ENCODE measurements at places on chromosomes 5 and 9.
A peak's percentile ranks its signal among the peaks of the same experiment; 100 is the strongest.

DNA sequence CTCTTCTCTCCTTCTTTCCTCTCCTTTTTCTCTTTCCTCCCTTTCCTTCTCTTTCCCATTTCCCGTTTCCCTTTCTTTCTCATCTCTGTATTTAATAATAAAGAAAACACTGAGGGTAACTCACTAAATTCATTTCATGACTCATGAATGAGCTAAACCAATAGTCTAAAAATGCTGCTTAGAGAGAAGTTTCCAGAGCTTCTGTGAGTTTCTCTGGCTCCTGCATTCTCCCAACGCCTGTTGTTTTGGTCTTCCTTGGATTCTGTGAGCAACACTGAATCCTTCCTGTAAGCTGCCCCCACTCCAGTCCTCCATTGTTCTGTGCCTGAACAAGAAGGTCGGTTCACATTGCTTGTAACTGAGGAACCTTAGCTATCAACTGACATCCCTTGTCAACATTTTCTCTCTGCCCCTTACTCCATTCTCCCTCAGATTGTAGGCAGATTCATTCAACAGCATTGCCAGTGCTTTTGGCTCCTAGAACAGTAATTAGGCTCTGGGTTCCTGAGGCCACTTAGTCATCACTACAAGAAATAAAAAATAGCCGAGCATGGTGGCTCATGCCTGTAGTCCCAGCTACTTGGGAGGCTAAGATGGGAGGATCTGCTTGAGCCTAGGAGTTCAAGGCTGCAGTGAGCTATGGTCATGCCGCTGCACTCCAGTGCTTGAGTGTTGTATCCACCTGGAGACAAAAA is 237.7 kb upstream of the KLF4 start:
- DNase-seq = no peak

- no peak for DNase-seq
These were observed 59.5 kb downstream of the CDC42SE2 start for GRCh38 chr5:131323378-131323777.

GRCh38 chr9:96230002-96230401 is 72.0 kb downstream of the HSD17B3 start:
- no peak for DNase-seq

- no peak for DNase-seq
These were observed 4.8 kb upstream of the ABL1 start for GRCh38 chr9:130830231-130830760.

GRCh38 chr5:14213813-14214585 is 70.9 kb downstream of the TRIO start:
- DNase-seq = peak; percentile 33

DNA sequence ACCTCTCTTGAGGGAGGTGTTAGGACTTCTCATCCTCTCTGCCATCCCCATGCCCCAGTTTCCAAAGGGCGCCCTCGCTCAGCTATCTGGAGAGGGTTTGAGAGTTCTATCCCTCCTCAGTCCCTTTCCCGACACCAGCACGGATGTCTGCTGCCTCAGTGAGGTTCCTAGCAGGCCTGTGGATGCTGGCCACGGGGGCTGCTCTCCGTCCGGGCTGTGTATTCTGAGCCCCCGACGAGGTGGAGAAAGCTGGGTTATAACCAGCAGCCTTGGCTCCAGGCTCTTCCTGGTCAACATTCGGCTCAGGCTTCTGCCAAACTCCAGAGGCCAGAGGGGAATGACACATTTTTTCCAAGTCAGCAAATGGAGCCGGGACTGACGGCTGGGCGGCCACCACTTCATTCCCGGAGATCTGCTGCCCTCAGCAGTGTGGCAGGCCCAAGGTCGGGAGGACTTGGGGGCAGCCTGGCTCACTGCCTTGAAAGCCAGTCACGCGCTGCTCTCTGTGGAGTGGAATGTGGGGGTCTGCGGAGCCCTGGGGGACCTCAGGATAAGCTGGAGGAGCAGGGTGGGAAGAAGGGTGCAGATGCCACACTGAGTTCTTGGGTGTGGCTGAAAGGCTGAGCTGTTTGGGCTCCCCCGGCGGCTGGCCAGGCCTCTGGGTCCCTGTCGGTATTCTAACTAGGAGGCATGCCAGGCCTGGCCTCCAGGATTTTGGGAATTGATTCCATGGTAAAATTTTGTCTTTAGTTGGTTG is 27.4 kb downstream of the PTPA start:
- DNase-seq = no peak

DNA sequence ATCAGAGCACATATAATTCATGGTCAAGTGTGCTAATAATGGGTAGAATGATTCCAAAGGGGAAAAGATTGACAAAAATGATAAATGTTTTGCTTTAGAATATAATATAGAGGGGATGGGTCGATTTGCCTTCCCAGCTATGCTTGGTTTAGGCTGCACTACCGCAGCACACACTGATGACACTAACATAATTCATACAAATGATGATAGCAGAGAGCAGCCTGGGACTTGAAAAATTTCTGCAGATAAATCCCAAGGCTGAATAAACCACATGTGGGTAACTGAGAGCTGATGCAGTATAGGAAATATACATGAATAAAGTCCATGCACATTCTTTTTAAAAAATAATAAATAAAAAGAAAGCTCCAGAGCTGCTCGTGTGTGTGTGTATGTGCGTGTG is 54.5 kb downstream of the EFNA5 start:
- no peak for DNase-seq

GRCh38 chr9:22119522-22120158 is 110.5 kb upstream of the CDKN2B start:
- DNase-seq = no peak

GRCh38 chr9:88737876-88738275 is 202.9 kb downstream of the NXNL2 start:
- DNase-seq = no peak

DNA sequence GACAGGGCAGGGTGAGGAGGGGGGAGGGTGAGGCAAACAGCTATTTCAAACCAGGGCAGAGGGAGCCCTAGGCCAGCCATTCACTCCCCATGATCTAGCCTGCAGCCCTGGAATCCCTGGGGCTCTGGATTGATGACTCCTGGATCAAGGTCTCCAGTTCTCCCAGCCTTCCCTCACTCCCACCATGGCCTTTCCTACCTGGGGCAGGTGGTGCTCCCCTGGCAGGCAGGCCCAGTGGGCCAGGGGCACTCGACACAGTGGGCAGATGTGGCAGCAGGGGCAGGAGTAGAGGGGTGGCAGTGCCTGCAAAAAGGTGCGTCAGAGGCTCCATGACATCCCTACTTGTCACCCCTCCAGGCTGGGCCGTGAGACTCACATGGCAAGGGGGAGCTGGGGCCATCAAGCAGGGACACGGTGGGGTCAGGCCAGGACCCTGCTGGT is 6.0 kb downstream of the KIF12 start:
- DNase-seq = no peak

DNA sequence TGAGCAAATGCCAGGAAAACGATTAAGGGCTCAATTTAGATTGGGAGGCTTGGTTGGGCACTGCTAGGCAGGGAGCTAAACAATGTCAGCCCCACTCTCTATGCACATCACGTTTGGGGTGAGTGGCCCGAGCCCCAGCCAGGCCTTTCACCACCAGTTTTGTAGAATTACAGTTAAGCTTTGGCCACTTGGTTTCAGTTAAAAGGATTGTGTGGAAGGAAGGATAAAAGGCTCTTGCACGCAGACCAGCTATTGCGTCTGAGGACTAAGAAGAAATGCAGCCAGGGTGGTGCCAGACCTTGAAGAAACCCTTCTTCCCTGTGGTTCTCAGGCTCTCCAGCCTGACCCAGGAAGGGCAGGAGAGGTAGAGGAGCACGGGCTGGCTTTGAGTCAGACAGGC is 125.3 kb upstream of the SLC44A1 start:
- no peak for DNase-seq

DNA sequence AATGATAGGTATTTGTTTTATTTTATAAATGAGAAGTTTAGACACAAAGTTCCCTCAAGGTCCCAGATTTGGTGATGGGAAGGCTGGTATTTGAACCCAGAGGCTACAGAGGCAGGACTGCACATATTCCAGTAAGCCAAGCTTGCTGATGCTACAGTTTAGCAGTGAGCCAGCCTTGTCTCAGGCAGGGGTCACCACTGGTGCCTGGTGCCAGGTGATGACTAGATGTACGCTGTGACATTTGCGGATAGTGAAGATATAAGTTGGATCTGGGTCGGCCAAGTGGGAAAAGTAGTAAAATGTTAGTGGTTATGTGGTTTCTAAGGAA is 143.9 kb downstream of the AOPEP start:
- no peak for DNase-seq

GRCh38 chr9:21591221-21592062 is 109.3 kb upstream of the IFNE start:
- DNase-seq = no peak

GRCh38 chr9:71115448-71115975 is 5.9 kb downstream of the TRPM3 start:
- no peak for DNase-seq

- no peak for DNase-seq
These were observed 19.0 kb downstream of the TMEM8B start for GRCh38 chr9:35847792-35848572.

DNA sequence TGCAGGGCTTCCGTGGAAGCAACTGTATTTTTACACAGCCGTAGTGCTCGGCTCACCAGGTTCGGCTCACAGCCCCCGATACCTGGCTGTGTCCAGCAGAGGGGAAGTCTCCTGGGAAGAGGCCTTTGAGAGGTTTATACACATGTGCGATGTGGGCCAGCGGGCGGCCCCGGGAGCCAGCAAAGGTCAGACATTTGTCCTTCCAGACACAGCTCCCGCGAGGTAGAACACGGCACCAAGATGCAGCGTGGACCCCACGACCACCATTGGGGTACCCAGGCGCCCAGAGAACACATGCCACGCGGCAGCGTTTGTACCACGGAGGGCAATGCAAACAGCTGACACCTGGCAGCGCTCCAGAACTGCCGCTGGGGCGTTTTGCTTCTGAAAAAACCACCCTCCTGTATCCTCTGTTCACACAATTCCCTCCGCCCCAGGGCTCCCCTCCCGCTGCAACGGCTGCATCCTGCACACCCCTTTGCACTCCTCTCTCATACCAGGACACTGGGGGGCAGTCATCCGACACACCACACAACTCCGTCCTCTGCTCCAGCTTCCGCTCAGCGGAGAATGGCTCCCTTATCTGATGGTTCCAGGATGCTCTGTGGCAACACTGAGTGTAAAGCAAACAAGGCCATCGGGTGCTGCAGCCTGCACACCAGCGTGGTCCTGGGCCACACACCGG is 235.3 kb downstream of the SYK start:
- peak; percentile 65 for DNase-seq

DNA sequence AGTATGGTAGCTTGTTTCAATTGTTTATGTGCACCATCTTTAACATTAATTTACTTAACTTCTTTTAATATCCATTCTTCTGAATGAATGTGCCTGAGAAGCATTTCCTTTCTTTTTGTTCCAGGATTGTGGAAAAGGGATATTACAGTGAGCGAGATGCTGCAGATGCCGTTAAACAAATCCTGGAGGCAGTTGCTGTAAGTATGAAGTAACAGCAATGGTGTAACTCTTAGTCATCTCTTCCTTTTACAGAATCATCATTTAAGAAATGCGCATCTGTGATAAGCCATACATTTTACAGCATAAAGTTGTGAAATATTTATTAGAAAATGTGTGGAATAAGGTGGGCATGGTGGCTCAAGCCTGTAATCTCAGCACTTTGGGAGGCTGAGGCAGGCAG is 117.7 kb downstream of the STARD4 start:
- DNase-seq = no peak

DNA sequence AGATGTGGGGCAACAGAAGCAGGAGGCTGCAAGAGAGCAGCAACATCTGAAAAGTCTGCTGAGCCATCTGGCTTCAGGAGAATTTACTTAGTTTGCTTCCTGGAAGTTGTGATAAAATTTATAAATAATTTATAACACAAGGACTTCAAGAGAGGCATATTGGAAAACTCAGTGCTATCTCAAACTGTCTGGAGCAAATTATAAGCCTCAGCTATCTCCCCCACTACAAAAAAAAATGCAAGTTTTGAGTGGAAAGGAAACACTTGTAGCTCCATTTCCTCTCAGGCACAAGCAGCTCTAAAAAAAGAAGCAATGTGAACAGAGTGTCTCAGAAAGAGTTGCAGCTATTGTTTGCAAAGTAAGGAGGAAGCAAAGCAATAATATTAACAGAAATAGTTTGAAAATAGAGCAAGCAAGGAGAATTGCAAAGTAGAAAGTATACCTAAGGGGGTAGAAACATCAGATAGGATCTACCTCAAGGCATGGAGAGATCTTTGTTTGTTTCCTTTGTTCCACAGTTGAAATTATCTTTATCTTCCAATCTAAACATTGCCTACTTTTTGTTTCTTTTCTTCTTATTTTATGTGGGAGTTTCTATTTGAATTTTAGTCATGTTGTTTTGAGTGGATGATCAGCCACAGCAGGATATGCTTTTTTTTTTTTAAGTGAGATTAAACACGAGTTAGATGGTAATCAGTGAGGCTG is 55.9 kb upstream of the IL6ST start:
- peak; percentile 43 for DNase-seq

DNA sequence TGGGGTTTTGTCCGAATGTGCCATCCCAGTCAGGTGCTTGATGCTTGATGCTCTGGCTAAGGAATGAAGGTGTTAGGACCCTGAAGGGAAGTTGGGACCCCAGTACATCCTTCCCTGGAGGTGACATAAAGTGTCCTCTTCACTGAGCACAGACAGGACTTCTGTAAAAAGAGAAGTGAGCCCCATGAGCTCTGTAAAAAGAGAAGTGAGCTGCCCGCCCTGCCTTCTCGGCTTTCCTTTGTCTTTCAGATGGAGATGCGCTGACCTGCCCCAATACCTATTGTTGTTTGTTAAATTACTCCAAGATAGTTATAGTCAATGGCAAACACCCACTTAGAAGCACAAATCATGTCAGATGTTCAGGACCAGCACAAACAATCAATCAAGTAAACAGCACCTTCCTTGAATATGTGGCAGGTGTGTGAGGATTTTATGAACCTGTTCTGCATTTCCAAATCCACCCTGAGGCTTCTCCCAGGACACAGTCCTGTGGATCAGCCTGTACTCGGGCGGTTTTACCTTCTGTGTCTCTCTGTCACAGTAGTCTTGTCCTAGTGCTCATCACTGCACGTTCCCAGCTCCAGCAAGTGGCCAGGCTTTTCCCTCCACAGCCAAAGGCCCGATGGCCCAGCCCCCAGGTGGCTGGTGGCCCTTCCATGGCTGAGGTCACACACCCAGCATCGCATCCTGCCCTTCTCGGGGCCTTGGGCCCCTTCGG is 191.4 kb downstream of the MTRR start:
- no peak for DNase-seq

DNA sequence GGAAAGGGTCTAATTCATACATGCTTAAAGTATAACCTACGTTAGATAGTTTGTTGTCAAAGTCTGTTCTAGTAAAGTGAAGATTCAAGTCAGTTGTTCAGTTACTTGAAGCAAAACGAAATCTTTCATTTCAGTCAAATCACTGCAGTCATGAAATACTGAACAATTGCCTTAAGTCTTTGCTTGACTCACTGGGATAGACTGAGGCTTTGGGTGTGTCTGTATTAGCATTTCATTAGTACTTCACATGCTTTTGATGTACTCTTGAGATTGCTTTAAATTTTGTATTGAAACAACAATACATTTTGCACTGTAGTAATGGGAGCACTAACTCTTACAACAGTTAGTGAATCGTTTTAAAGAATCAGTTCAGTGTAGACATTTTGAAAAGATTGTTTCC is 4.0 kb upstream of the CMYA5 start:
- DNase-seq = no peak

GRCh38 chr9:135530146-135530545 is 8.9 kb downstream of the LCN1 start:
- no peak for DNase-seq

Data from NCI-H1417 (cell line).